HuH-7.5 (cell line): ENCODE measurements at places on chromosomes 13 and 19.

DNA sequence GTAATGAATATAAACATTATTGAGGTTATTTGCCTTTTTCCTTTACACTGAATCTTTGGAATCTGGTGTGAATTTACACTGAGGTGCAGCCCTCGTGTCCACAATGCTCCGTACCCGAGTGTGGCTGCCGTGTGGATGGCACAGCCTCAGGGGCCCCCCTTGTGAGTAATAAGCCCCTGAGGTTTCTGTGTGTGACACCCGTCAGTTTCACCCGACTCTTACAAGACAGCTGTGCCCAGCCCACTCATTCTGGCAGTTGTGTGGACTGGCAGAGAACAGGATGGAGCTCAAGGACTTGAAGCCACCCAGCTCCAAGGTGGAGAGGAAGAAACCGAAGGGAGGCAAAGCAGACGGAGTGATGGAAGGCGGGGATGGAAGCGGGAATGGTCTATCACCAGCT is 7.8 kb downstream of the PROZ start:
- DNase-seq, result no peak

DNA sequence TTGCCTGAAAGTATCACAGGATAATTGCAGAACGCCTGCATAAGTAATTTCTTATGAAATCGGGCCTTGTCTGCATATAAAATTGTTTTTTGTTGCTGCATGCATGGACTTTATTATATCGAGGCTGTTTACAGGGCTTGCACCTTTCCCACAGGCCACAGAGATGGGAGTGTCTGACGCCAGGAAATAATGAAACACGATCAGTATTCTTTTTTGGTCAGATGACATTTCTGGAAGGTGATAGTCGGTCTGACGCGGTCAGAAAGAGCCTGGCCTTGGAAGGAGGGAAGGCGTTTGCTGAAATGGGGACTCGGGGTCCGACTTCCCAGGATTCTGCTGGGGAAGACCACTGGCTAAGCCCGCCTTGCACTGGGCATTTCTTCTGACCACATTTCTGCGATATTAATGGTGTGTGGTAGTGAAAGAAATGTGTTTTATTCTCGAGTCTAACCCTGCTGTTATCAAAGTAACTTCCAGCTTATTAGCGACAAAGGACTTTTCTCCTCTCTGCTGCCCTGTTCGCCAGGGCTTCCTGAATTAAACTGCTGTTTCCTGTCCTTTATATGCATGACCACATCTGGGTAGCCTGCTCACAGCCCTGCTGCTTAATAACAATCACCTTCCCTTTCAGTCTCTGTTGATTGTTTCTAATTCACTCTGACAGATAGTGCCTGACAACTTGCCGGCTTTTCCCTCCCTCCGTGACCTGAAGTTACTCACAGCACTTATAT is 11.6 kb upstream of the ZNF536 start:
- DNase-seq, result no peak

DNA sequence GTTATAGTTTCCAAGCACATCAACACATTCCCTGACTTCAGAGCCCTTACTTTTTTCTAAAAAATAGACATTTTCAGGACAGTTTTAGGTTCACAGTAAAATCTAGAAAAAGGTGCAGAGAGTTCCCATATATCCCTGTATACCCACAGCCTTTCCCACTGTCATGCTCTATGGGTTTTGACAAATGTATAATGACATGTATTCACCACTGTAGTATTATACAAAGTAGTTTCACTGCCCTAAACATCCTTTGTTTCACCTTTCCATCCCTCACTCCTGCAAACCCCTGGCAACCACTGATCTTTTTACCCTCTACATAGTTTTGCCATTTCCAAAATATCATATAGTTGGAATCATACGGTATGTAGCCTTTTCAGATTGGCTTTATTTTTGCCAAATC is 15.6 kb downstream of the NAA16 start:
- no peak for DNase-seq

- DNase-seq, result no peak
Measured at GRCh38 chr19:14843578-14843977, 5.1 kb downstream of the OR7A10 start.

DNA sequence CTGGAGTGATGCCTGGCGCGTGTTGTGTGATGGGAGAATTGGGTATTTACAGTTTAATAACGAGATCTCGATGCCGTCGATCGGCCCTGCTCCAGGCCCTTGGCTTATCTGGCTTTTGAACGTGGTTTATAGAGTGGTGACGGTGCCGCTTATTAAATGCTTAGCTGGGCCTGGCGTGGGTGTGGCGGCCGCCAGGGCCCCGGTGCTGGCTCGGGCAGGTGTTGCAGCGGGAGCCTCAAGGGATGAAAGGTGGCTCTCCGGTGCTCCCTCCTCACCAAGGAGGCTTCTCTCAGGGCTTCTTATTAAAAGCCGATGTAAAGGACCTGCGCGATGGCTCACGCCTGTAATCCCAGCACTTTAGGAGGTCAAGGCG is 173.8 kb downstream of the KDM4B start:
- DNase-seq, result no peak

- no peak for DNase-seq
Measured at GRCh38 chr13:51761643-51762350, 42.2 kb downstream of the DHRS12 start.

DNA sequence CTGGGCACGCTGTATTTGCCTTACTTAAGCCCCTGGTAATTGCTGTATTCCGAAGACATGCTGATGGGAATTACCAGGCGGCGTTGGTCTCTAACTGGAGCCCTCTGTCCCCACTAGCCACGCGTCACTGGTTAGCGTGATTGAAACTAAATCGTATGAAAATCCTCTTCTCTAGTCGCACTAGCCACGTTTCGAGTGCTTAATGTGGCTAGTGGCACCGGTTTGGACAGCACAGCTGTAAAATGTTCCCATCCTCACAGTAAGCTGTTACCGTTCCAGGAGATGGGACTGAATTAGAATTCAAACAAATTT is 676 bp downstream of the BRCA2 start:
- DNase-seq, result no peak

GRCh38 chr19:17311455-17312188 is 2.3 kb downstream of the DDA1 start:
- no peak for DNase-seq

DNA sequence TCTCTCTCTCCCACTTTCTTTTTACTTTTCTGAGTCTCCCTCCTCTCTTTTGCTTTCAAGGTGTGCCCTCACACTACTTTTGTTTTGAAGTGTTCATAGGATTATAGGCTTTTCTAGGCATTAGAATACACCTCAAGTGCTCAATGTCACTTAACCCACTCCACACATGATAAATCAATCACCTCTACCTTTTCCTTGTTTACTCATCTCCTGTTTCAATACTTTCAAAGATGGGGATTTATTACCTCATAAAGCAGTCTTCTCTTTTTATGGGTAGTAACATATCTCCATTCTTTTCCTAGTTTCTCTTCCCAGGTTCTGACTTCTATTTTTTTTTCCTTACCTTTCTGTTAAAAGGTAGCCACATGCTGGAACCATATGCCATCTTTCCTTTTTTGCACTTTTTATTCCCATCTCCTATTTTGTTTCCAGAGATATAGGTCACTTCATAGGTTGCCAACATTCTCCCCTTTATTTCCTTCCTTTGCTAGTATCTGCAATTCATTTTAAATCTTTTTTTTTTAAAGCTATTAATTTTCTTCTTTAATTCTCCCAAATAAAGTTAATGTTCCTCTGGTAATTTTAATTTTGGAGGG is 137.6 kb upstream of the SLC10A2 start:
- DNase-seq, result no peak

DNA sequence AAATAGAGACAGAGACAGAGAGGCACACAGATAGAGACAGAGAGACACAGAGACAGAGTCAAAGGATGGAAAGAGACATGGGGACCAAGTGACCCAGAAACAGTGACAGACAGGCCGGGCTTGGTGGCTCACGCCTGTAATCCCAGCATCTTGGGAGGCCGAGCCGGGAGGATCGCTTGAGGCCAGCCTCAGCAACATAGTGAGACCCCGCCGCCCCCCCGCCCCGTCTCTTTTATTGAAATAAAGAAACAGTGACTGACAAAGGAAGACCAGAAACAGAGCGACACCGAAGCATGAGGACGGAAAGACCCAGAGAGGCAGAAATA is 848 bp upstream of the NECTIN2 start:
- no peak for DNase-seq

GRCh38 chr13:29499506-29500165 is 95.9 kb downstream of the SLC7A1 start:
- DNase-seq, result no peak

GRCh38 chr13:113616991-113617749 is 32.6 kb downstream of the TFDP1 start:
- DNase-seq, result no peak

GRCh38 chr19:45362291-45362690 is 8.1 kb downstream of the ERCC2 start:
- DNase-seq, result no peak

- DNase-seq, result no peak
Measured at GRCh38 chr13:35858665-35859064, 272.5 kb downstream of the DCLK1 start.

- DNase-seq, result no peak
Measured at GRCh38 chr13:87087741-87088140, 583.4 kb upstream of the SLITRK5 start.

DNA sequence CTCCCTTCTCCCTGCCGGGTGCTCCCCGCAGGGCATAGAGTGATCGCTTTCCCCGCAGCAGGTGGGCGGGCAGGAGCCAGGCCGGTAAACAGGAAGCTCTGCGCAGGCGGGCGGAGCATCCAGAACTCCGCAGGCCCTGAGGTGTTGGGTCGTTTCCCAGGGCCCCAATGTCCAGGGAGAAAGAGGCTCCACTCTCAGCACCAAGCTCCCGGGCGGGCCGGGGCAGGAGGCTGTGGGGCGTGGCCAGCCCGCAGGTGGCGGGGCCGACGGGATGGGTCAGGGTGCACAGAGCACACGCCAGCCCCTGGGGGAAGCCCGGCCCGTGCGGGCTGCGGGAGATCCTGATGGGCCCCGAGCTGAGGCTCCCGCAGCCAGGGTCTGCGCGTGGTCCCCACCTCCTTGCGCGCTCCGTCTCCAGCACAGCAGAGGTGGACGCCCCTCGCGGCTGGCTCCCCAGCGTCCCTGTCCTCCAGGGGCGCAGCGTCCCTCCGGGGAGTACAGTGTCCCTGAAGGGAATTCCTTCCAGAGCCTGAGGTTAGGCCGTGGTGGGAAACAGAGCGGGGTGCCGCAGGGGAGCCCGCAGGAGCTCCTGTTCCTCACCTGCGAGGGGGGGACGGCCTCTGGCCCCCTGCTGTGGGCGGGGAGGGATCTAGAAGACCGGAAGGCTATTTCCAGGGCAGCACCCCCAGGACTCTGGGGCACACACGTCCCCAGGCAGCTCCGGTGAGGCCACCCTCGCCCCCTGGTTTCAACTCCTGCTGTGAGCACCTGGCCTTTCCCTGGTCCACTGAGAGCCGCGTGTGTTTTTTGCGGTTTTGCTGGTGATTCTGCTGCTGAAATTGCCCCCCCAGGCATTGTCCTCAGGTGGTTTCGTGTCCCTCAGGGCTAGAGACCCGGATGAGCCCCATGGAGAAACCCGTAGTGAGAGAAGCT is 12.2 kb downstream of the PIP5K1C start:
- DNase-seq, result no peak

DNA sequence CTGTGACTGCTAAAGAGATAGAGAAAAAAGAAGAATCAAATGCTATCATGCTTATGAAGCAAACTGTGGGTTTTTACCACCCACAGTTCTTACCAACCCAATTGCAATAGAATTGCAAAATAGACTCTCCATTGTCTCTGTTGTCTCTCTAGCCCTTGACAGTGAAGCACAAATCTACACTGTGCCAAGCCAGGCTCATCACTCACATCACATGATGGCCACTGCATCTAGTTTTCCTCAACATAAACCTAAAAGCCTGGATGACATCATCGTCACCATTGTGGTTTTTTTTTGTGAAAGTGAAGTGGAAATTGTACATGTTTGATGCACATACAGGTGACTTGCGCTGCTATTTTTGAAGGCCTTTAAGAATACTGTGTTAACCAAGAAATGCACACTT is 56.1 kb downstream of the KL start:
- DNase-seq, result no peak

- DNase-seq, result no peak
Measured at GRCh38 chr13:81987159-81987558, 1646.2 kb upstream of the SPRY2 start.

GRCh38 chr13:95049772-95050171 is 251.5 kb downstream of the ABCC4 start:
- no peak for DNase-seq

DNA sequence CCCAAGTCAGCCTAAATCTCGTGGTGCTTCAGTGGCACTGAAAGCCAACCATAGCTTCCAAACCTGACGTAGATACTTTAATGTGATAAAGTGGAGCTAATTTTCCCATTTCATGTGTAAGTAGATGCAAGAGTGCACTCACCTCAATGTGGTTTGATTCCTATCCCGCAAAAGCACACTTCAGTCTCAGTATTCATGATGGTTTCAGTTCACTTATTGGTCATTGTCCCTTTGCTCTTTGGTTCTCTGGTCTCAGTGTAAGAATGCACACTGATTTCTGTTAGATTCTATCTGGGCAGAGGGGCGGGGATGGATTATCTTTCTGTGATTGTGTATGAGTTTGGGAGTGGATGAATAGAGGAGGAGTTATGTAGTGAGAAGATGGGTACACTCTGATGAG is 340.6 kb downstream of the KCNRG start:
- no peak for DNase-seq

DNA sequence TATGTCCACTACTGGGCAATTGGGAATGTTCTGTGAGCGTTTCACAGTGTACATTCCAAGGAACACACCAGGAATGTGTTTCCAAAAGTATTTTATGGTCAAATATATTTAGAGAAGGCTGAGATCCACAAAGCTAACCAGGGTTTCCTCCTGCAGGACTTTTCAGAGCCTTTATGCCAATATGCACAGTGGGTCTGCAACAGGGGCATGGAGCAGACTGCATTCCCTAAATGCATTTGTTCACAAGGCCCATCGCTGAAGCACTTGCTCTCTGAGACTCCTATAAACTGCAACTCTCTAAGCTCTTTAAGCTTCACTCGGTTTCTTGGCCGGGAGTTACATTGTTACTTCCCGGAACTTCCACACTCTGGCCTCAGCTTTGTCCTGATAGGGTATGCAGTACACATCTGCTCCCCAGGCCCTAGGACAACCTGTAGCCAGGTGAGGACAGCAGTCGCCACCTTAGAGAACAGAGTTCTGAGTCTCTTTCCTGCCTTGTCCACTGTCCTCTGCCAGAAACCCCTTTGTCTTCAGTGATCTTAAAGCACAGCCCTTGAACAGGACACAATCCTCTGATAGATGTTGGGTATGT is 33.5 kb downstream of the FBN3 start:
- DNase-seq, result no peak
